ENCODE measurements at places on chromosomes 2 and 18. TPM values are rescaled to one million over a fixed set of nuclear protein-coding genes. Genes with fewer than 3 reads are reported as not detected.

Gene ANKAR
- total RNA-seq = 1.5 TPM

Gene ASB18
- total RNA-seq = not detected

Gene TMEM163
- total RNA-seq = 2.8 TPM

DNA sequence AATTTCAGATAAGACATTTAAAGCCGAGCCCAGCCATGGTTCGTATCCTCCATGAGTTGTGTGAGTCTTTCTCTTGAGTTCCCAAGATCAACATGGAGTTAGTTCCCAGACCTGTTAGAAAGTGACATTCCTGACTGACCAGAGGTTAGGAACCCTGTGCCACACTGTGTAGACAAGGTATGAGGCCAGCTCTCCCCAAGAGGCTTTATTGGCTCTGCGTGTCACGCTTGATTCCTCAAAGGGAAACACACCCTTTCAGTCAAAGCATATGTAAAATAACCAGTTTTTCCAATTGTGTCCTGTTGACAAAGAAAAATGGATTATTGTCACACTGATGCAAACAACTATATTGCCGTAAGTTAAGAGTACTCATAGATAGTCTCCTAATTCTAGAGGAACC lies 1.2 kb downstream of the SULT1C3 start:
- no peak for DNase-seq
- no peaks in the 10 kb centered on the region for H3K27me3 ChIP-seq
- H3K27ac ChIP-seq = no peak overlapping the region
- no peaks in the 10 kb centered on the region for H3K36me3 ChIP-seq

DNA sequence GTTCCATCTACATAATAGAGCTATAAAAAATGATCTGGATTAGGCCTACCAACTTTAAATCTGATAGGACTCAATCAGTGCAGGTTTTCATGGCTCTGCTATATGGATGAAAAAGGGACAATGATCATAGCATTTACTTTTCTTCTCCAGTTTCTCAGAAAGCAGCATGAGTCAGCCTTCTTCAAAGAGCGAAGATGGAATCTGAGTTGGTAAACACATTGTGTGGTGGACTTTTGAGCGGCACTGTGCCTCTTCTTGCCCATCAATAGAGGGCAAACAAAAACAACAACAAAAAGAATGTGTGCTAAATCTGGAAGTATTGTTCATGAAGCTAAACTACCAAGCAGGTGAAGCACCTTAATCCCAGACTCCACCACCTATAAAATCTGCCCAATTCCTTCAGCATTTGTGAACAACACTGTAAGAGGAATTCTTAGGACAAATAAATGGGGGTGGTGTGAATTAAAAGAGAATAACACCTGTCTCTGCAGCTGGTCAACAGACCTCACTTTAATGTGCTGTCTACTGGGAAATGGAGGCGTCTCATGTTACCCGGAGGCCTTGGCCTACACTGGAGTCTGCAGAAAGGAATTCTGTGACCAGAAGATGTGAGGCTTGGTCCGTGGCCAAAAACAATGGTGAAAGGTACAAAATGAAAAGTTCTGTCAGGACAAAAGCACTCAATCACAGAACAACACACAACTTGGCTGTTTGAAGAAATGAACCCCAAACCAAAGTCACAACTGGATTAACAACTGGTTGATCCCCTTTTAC lies 609.0 kb downstream of the IRS1 start:
- no peak for DNase-seq
- H3K27me3 ChIP-seq = no peaks in the 10 kb centered on the region
- no peak overlapping the region for H3K4me3 ChIP-seq
- H3K27ac ChIP-seq = no peak overlapping the region
- no peaks in the 10 kb centered on the region for H3K4me1 ChIP-seq

DNA sequence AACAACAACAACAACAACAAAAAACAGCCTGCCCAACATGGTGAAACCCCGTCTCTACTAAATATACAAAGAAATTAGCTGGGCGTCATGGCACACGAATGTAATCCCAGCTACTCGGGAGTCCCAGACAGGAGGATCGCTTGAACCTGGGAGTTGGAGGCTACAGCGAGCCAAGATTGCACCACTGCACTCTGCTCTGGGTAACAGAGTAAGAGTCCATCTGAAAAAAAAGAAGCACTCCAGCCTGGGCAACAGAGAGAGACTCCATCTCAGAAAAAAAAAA lies 344.1 kb upstream of the PLGLB2 start:
- no peaks in the 10 kb centered on the region for H3K4me1 ChIP-seq
- H3K36me3 ChIP-seq = no peaks in the 10 kb centered on the region
- H3K4me3 ChIP-seq = no peak overlapping the region
- no peak overlapping the region for H3K27ac ChIP-seq
- DNase-seq = peak; percentile 26

DNA sequence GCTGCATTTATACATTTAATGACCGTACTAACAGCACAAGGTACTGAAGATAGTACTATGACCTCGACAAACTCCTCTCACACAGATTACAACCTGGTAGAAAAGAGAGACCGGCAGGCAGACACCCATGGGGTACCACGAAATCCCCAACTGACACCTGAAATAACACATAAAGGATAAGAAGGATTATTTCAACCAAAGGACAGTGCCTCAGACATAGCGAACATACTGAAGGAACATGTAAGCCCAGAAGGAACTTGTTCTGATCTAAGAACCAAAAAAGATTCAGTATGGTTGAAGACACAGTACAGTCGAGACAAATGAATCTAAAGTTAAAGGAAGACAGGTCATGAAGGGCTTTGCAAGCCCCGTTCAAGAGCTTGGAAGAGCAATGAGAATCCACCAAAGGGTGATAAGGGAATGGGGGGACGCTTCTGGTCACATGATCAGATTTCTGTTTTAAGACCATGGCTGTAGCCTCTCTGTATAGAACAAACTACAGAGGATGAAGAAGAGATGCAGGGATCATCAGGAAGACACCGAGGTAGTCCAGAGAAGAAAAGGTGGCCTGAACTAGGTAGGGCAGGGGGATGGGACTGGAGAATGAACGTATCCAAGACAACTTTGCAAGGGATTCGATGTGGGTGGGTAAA lies 902 bp downstream of the MCFD2 start:
- peaks cover 9% of the 10 kb centered on the region for H3K4me1 ChIP-seq
- peak overlapping the region; percentile 70 for H3K27ac ChIP-seq
- H3K27me3 ChIP-seq = no peaks in the 10 kb centered on the region
- H3K36me3 ChIP-seq = 0 out of 2 replicates have a peak, but pooled peaks cover 8% of the 10 kb centered on the region
